ENCODE measurements at places on chromosomes 3 and 15. TPM values are rescaled to one million over a fixed set of nuclear protein-coding genes. Genes with fewer than 3 reads are reported as not detected.

CXCR6 gene
- total RNA-seq = not detected

EPHB1 gene
- 2.5 TPM for total RNA-seq

GOLGA6A gene
- total RNA-seq = not detected

SHF gene
- 5.2 TPM for total RNA-seq

PPARG gene
- 1.5 TPM for total RNA-seq

PLA2G4D gene
- total RNA-seq = not detected

PLIN1 gene
- total RNA-seq = 0.12 TPM

CYP1A2 gene
- not detected for total RNA-seq

DUOX1 gene
- not detected for total RNA-seq

AZI2 gene
- total RNA-seq = 50.0 TPM

P3H2 gene
- total RNA-seq = 6.6 TPM

C3orf20 gene
- total RNA-seq = not detected

FGD5 gene
- 134 TPM for total RNA-seq

Data from endothelial cell of umbilical vein (primary cell).